ENCODE measurements at places on chromosomes 5 and 9. TPM values are rescaled to one million over a fixed set of nuclear protein-coding genes. Genes with fewer than 3 reads are reported as not detected.

Gene LCN9
- not detected for total RNA-seq

Gene HAVCR2
- total RNA-seq, result 2.3 TPM

Gene ANKRD34B
- total RNA-seq, result not detected

Gene FRMD3
- 3.9 TPM for total RNA-seq

DNA sequence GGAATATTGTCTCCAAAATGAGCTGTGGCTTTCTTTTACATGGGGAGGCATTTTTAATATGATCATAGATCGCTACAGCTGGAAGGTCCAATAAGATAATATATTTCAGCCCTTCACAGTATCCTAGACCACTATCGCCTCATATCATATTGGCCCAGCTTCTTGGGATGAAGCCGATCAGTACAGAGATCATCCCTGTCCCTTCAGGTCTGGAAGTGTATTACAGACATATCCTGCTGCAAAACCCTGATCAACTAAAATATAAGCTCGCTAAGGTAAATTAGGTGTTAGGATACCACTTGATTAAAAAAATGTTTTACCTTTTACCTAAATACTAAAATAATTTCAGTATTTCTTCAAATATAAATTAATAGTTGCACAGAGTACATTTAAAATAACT lies 41.7 kb downstream of the JAKMIP2 start:
- H3K36me3 ChIP-seq, result no peaks in the 10 kb centered on the region
- no peaks in the 10 kb centered on the region for H3K4me1 ChIP-seq
- no peak overlapping the region for H3K27ac ChIP-seq
- H3K27me3 ChIP-seq, result no peaks in the 10 kb centered on the region

GRCh38 chr9:90770182-90770738 lies 31.4 kb upstream of the SYK start:
- H3K36me3 ChIP-seq, result no peaks in the 10 kb centered on the region
- no peak overlapping the region for H3K4me3 ChIP-seq
- DNase-seq, result no peak
- no peaks in the 10 kb centered on the region for H3K4me1 ChIP-seq

GRCh38 chr5:161421067-161421466 lies 125.5 kb downstream of the GABRB2 start:
- no peaks in the 10 kb centered on the region for H3K36me3 ChIP-seq
- H3K27me3 ChIP-seq, result no peaks in the 10 kb centered on the region
- H3K4me1 ChIP-seq, result no peaks in the 10 kb centered on the region
- DNase-seq, result no peak
- no peak overlapping the region for H3K4me3 ChIP-seq

All from uterus (tissue), 4 donors.